ENCODE measurements at places on chromosomes 12 and 14.

DNA sequence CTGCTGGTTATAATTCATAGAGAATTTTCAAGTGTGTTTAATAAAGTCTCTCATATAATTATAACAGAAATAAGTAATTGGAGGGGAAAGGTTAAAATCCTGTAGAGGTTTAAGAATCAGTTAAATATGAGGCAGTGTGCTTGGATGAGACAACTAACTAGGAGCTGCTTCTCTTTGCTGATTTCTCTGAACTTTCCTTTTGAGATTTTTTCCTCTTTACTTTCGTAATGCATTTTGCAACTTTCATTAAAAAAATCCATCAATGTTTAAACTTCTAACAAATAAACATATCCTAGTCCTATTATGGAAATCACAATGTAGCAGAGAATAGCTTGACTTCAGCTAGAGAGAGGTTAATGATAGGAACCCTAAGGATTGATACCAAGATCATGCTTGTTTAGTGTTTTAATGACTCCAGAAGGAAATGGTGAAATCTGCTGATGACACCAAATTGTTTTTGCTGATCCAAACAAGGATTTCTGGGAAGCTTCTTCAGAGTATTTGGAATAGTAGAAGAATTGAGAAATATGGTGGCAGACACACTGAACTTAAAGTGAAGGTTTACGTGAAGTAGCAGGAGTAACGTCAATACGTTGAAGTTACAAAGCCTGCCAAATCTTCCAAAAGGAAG is 122.6 kb downstream of the RAD51B start:
- no peak for DNase-seq

GRCh38 chr14:101105045-101105444 is 201.5 kb upstream of the RTL1 start:
- DNase-seq, result no peak

GRCh38 chr14:22622255-22622654 is 21.9 kb downstream of the OR6J1 start:
- no peak for DNase-seq

GRCh38 chr12:65655074-65655493 is 169.2 kb upstream of the HMGA2 start:
- no peak for DNase-seq

- DNase-seq, result no peak
These were observed 10.0 kb upstream of the CALCOCO1 start for GRCh38 chr12:53737093-53737808.

DNA sequence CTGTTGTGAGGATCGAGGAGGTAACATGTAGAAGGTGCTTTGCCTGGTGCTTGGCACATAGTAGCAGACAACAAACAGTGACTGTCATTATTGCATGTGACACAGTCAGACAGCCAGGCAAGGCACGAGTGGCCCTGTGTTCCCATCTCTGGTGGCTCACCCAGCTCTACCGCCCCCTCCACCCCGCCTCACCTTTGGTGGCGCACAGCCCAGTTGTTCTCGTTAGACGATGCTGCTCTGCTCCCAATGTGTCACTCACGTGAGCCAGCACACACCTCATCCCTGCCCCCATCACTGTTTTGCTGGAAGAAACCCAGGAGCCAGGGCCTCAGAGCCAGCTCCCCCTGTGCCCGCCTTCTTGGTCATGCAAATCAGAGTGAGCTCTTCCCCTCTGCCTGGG is 113.3 kb downstream of the CALM1 start:
- no peak for DNase-seq

Measured in activated CD8-positive, alpha-beta memory T cell treated with anti-CD3 and anti-CD28 coated beads for 24 hours (primary cell).